ENCODE measurements at places on chromosomes 2 and 18. TPM values are rescaled to one million over a fixed set of nuclear protein-coding genes. Genes with fewer than 3 reads are reported as not detected.

Gene HOXD3
- 1.2 TPM for total RNA-seq

Gene HOXD8
- 11.2 TPM for total RNA-seq

Gene BOLL
- total RNA-seq = not detected

Gene MROH2A
- not detected for total RNA-seq

DNA sequence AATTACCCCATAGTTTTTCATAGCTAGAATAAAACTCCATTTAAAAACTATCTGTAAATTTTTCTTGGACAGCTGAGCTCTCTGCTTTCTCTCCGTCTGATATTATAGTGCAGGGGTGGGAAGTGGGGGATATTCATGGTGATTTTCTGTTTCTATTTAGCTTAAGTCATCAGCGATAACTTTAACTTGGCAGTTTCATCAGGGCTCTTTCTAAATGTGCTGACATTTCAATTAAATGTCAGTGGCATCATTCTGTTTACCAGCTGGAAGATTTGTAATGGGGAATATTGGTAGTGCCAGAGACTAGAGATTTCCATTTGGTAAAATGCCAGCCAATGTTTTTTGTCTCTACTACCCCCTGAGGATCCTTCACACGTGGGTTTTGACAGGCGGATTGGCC lies 53.5 kb upstream of the CAPN13 start:
- no peak for DNase-seq

DNA sequence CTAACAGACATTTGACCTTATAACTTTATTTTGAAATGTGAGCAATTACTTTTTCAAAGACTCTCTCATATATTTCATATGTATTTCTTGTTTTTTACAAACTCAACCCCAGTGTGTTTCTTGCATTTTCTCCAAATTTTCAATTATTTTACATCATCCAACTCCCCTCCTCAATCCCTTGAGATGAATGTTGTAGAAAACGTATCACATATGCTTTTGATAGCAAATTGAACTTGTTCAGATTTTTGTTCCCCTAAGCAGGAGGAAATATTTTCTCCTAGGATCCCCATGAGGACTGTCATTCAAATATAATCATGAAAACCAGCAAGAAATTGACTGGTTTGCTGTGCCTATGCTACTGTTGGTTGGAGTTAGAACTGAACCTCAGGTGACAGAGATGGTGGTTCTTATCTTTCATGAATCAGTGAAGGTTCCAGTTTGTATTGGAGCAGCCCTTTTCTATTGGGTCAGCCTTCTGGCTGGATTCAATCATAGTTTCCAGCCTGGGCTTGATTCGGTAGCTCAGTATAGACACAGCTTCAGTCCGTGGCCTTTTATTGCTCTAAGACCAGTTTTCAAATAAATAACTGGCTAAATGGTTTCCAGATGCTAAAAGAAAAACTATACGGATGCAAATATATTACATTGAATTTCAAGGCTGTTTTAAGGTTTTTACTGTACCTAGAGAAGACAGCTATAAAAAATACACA lies 591.0 kb downstream of the EPHA4 start:
- no peak for DNase-seq

- no peak for DNase-seq
Observed at GRCh38 chr2:64352292-64352691, 101.7 kb upstream of the LGALSL start.

DNA sequence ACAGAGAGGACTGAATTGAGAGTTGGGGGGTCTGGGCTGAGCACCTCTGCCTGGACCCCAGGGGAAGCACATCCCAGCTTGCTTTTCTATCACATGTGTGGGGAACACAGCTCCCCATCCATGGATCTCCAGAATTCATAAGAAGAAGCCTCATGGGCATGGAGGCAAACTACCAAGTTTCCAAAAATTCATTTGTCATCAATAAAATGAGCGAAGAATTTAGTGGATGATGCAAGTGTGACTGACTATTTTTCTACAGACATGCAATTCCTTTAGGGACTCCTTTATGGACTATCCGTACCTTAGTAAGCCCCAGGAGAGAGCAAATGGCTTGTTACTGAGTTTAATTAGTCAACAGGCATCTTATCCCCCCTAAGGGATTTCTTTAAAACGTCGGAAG lies 33.1 kb downstream of the ACKR3 start:
- DNase-seq = no peak

DNA sequence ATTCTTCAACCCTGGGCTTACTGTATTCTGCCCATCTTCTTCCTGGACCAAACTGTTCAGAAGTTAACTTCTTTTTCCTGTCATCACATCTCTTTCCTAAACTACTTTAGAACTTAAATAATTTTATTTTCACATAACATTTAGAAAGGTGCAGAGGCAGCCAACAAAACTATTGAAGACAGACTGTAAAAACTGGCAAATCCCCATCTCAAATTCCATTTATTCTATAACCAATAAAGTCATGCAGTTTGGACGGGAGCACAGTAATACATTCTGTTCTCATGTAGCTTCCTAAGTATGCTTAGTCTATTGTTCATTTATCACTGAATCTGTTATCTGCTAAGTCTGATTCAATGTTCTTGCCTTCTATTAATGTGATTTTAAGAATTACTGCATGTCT lies 99.1 kb downstream of the SMAD2 start:
- DNase-seq = no peak

GRCh38 chr2:161625996-161626395 lies 1.8 kb downstream of the SLC4A10 start:
- DNase-seq = no peak

DNA sequence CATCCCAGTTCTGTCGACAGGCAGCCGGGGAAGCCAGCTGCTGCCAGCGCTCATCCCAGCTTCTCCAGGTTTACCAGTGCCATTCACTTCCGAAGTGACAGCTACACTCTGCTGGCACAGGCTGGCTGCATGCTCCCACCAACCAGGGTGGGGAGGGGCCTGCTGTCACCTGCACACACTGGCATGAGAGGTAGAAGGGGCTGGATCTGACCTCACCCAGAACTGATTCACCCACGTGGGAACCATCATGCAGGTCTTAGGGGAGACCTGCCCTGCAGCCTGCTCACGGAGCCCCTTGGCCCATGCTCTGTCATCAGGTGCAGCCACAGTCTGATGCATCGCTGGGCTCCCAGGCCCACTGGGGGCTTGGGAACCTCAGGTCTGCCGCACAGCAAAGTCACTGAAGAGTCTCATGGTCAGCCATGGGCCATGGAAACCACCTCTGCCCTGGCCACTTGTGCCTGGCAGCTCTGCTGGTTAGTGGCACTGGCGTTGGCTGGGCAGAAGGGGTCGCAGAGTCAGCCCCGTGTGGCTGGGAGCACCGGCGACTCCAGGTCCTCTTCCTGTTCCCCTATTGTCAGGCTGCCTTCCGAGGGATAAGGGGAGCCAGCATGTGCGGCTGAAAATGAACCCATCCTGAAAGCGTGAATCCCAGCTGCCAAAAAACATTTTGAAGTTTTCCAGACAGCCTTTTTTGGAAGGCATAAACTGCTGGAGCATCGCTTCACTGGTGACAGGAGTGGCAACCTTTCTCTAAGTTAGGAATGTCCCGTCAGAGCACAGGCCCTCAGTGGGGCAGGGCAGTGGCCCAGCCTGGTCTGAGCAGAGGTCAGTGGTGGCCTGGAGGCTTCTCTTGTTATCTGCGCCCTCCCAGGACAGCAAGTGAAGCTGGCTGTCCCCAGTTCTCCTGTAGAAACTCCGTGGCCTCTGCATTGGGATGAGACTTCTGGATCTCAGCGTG lies 157.8 kb downstream of the SEPTIN10 start:
- no peak for DNase-seq

- DNase-seq = no peak
Observed at GRCh38 chr2:17331636-17332035, 186.6 kb downstream of the RAD51AP2 start.

GRCh38 chr2:241879326-241879725 lies 9.8 kb downstream of the RTP5 start:
- DNase-seq = no peak

GRCh38 chr2:38185012-38185491 lies 109.1 kb upstream of the CYP1B1 start:
- no peak for DNase-seq

GRCh38 chr18:55365342-55365741 lies 222.7 kb downstream of the TCF4 start:
- DNase-seq = no peak

DNA sequence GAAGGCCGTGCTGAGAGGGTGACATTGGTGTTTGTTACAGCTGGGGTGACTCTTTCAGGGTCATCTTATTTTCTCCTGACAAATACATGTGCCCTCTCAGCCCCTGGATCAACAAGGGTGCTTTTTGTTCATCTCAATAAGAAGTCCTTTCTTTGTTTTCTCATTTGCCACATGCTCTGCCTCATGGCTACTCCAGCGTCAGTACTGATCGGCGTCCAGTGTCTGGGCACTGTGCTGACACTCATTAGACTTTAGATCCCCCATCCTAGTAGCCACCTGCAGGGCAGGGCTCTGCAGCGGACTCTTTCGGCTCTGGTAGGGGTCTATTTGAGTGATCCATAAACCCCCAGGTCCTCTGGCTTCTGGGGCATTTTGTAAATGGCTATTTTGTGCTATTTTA lies 38.4 kb downstream of the NPPC start:
- no peak for DNase-seq

DNA sequence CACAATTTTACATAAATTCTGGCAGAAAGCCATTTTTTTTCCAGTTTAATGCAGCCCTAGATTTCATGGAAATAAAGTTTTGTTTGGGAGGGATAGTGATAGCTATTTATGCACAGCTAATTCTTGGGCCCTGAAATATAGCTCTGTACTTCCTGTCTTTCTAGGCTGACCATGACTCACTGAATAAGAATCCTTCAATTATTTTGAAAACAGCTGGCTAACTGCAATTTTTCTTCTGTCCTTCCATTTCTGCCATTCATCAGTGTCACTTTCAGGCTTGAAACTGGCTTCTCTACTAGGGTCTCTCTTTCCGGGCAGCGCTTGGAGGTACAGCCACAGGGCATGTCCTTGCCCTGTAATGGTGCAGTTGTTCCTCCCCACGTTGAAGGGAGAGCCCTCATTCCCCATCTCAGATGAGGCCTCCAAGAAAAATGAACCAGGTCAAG lies 97.1 kb upstream of the TMEM178A start:
- no peak for DNase-seq

DNA sequence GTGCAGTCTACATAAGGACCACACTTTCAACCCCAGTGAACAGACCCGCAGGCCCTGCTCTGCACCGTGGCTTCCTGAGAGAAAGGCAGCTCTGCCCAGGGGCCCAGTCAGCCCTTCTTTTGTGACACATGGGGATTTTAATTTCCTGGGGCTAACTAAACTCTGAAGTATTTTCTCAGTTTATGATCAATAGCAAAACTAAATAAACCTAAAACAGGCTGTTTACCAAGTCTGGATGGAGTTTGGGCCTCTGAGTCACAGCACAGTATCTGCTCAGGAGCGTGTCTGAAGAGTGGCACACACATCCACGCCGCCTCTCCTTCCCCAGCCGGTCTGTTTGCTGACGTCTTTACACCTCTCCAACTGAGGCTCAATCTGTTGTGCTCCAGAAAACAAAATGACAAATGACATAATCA lies 72.3 kb downstream of the LDLRAD4 start:
- DNase-seq = no peak

DNA sequence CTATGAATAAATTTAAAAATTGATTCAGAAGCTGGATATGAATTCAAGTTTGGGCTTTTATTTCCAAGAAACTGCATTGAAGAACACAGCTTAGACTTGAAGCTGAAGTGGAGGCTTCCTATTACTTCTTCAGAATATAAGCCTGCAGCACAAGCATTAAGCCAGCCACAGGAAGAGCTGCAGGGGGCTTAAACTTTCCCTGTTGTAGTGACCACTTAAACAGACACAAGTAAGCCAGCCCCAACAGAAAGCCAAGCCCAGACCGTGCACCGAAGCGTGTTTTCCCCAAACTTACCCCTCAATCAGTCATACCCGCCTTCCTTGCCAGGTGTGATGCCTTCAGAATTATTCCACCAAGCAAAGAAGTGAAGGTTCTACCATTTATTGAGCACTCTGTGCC lies 28.7 kb downstream of the ERMN start:
- no peak for DNase-seq

DNA sequence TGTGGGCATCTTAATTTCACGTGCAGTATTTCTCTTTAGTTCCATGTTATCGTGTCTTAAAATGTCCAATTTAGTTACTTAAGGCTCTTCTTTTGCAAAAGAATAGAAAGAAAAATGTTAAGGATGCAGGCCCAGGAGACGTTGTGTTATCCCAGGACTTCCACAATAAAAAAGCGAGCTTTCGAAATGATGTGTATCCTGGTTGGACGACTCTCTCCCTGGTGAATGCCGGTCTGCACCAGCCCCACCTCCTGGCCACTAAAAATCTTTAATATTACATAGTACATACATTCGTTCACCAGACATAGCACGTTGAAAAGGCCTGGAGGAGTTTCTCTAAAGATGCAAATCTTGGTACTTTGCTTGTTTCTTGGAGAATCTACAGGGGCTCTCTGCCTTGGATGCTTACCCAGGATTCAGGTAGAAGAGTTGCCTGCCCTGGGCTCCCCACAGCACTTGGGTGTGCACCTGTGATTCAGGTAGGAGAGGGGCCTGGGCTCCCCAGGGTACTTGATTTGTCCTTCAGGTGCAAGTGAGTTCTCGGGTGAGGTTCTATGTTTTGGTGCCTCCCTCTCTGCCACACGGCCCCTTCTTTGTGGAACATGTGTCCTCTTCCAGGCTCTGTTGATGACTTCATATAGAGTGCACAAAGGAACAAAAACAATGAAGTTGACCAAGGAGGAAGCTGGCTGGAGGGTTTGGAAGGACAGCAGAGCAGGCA lies 26.6 kb downstream of the TWIST2 start:
- no peak for DNase-seq

DNA sequence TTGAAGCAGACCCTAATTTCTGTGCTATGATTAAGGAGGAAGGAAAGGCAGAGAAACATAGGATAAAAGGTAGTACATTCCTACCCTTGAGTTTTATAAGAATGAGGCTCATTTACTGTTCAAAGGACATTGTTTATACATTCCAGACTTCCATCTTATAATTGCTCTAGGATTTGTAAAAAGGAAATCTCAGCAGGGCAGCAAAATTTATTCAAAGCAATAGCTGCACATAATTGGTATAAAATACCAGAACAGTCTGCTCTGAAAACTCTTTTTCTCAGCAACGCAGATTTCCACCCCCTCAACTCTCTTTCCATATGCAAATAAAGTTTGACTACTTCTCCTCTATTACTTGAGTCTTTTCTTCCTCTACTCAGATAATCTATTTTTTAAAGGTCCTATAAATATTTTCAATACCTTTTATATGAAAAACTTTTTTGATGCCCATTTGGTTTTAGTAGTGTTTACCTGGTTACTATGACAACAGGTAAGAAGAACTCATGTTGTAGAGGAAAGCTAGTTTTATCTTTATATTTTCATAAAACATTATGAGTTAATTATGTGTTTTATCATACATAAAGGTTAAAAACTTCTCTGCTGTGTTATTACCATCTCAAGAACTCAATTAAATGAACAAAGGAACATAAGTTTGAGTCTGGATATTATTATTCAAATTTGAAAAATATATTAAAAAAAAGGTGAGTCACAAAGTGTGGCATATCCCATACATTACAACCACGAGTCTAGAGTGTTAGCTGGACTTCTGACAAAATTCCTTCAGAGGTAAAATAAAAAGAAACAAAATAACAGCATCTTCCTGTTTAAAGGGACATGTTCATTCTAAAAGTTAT lies 19.9 kb downstream of the RBMS1 start:
- DNase-seq = no peak
